Panc1 (cell line): ENCODE measurements at places on chromosomes 7 and 10. TPM values are rescaled to one million over a fixed set of nuclear protein-coding genes. Genes with fewer than 3 reads are reported as not detected.
A peak's percentile ranks its signal among the peaks of the same experiment; 100 is the strongest.

Gene GIMAP2
- total RNA-seq, result 1.5 TPM

Gene RAPGEF5
- 1.4 TPM for total RNA-seq

Gene MET
- 103 TPM for total RNA-seq

Gene GPR15LG
- 0.41 TPM for total RNA-seq

Gene RAB19
- total RNA-seq, result 0.92 TPM

Gene UNCX
- not detected for total RNA-seq

Gene NCF1
- total RNA-seq, result not detected

DNA sequence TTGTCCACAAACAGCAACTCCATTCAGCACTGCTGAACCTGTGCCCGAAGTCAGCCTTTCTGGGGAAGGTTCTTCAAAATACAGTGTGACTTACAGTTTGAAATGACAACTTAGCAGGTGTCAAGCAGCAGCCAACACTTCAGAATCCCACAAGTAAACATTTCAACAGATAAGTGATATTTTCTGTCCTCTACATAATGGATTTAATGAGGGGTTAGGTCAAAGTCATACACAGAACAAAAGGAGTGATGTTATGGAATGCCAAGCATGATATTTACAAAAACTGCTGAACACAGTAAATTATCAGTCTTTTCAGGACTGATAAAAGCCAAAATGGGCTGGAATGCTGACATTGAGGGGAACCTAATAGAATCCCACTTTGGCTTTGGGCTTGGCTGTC, 77.6 kb upstream of the JAZF1 start:
- no peak overlapping the region for H3K4me3 ChIP-seq
- DNase-seq, result no peak
- no peaks in the 10 kb centered on the region for H3K4me1 ChIP-seq
- no peaks in the 10 kb centered on the region for H3K36me3 ChIP-seq
- no peak overlapping the region for H3K27ac ChIP-seq
- peaks cover 16% of the 10 kb centered on the region for H3K27me3 ChIP-seq

GRCh38 chr7:17546592-17546991, 248.1 kb downstream of the AHR start:
- no peaks in the 10 kb centered on the region for H3K4me1 ChIP-seq
- DNase-seq, result no peak
- H3K4me3 ChIP-seq, result no peak overlapping the region
- H3K36me3 ChIP-seq, result no peaks in the 10 kb centered on the region
- no peaks in the 10 kb centered on the region for H3K27me3 ChIP-seq
- H3K27ac ChIP-seq, result no peak overlapping the region

GRCh38 chr10:49655099-49655498, 24.4 kb upstream of the C10orf53 start:
- no peaks in the 10 kb centered on the region for H3K4me1 ChIP-seq
- no peak overlapping the region for H3K27ac ChIP-seq
- no peak overlapping the region for H3K4me3 ChIP-seq

GRCh38 chr7:70595370-70595754, 536.6 kb upstream of the GALNT17 start:
- no peak for DNase-seq
- H3K36me3 ChIP-seq, result no peaks in the 10 kb centered on the region
- peaks cover 21% of the 10 kb centered on the region for H3K27me3 ChIP-seq
- H3K27ac ChIP-seq, result no peak overlapping the region
- no peak overlapping the region for H3K4me3 ChIP-seq
- H3K4me1 ChIP-seq, result 0 out of 2 replicates have a peak, but pooled peaks cover 4% of the 10 kb centered on the region

- no peaks in the 10 kb centered on the region for H3K27me3 ChIP-seq
- H3K27ac ChIP-seq, result no peak overlapping the region
- H3K4me1 ChIP-seq, result no peaks in the 10 kb centered on the region
- DNase-seq, result no peak
These were observed 467.0 kb downstream of the ADRA2A start for GRCh38 chr10:111543854-111544253.

- DNase-seq, result no peak
- H3K4me3 ChIP-seq, result no peak overlapping the region
- H3K36me3 ChIP-seq, result no peaks in the 10 kb centered on the region
- H3K27me3 ChIP-seq, result peaks cover 5% of the 10 kb centered on the region; the same call in 1 of the 2 replicates
These were observed 40.5 kb upstream of the HERPUD2 start for GRCh38 chr7:35735396-35735795.

DNA sequence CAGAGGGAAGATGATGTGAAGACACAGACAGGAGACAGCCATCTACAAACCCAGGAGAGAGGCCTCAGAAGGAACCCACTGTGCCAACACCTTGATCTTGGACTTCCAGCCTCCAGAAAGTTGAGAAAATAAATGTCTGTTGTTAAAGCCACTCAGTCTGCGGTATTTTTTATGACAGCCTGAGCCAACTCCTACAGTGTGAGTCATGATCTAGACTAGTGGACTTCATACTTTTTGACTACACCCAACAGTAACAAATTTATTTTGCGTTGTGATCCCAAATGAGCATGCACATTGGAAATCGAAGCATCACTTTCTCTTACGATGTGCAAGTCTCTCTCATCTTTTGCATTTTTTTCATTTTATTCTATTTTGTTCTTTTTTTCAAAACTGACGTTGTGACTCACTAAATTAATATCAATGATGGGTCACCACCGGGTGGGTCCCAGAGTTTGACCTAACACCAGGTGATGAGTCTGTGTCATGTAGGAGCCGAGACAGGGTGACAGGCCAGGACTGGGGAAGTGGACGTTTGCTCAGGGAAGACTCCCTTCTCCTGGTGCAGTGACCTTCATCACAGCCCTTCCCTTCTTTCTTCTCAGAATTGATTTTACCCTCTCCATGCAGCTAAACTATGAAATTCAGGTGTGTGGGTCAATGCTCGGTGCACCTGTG, 28.9 kb downstream of the PHYH start:
- no peak for DNase-seq
- H3K4me1 ChIP-seq, result no peaks in the 10 kb centered on the region
- no peaks in the 10 kb centered on the region for H3K36me3 ChIP-seq
- no peak overlapping the region for H3K4me3 ChIP-seq
- H3K27ac ChIP-seq, result no peak overlapping the region

DNA sequence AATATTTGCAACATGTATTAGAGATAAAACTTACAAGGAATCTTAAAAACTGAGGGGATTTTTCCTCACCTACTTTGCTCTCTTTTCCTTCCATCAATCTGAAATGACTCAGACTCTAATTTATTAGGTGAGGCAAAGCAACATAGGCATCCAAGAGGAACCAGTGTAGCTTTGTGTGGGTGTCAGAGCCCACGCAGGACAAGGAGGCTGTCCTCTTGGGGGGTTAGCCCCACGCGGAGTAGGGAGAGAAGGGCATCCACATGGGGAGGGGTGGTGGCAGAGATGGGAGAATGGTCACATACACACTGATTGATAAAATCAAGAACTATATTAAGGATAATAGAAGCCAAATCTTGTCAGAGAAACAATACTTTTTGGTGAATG, 33.8 kb upstream of the ARMS2 start:
- no peak overlapping the region for H3K27ac ChIP-seq

DNA sequence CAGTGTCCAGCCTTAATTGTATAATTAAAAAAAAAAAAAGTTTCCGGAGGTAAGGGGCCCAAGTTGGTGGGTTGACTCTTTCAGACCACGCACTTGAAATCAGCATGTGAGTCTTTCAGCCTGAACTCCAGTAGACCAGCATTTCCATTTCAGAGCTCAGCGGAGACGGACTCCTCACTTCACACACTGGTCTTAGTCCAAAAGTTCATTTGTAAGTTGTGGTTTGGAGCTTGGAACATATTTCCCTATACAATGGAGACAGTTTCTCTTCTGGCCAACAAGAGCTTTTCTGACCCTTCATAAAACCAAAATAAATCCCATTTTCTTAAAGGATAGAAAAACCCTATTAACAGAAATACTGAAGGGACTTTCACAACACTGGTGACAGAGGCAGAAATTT, 41.0 kb downstream of the ATXN7L1 start:
- H3K4me3 ChIP-seq, result no peak overlapping the region
- no peak for DNase-seq
- no peaks in the 10 kb centered on the region for H3K36me3 ChIP-seq
- H3K4me1 ChIP-seq, result peaks cover 35% of the 10 kb centered on the region
- no peaks in the 10 kb centered on the region for H3K27me3 ChIP-seq

- no peaks in the 10 kb centered on the region for H3K4me1 ChIP-seq
- H3K4me3 ChIP-seq, result no peak overlapping the region
- peak; percentile 58 for DNase-seq
- no peak overlapping the region for H3K27ac ChIP-seq
These were observed 194.9 kb downstream of the SUGCT start for GRCh38 chr7:40329601-40330153.

DNA sequence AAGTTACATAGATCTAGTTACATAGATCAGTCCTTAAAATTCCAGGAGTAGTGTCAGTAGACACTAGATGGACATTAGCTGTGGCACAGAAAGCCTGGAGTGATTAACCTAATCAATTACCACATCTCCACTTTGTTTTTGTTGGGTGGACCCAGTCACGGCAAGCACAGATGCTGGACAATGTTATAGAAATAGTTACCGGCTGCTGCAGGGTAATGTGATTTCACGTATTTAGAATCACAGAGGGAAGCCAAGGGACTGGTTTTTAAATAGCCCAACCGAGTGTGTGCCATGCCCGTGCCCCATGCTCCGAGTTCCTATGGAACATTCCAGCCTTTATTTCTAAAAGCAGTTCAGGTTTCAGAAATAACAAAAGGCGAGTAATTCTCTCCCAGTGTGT, 2.8 kb downstream of the LGI1 start:
- H3K4me3 ChIP-seq, result no peak overlapping the region
- no peak for DNase-seq
- no peaks in the 10 kb centered on the region; the same call in 1 of the 2 replicates for H3K27me3 ChIP-seq
- H3K4me1 ChIP-seq, result no peaks in the 10 kb centered on the region
- no peak overlapping the region for H3K27ac ChIP-seq

DNA sequence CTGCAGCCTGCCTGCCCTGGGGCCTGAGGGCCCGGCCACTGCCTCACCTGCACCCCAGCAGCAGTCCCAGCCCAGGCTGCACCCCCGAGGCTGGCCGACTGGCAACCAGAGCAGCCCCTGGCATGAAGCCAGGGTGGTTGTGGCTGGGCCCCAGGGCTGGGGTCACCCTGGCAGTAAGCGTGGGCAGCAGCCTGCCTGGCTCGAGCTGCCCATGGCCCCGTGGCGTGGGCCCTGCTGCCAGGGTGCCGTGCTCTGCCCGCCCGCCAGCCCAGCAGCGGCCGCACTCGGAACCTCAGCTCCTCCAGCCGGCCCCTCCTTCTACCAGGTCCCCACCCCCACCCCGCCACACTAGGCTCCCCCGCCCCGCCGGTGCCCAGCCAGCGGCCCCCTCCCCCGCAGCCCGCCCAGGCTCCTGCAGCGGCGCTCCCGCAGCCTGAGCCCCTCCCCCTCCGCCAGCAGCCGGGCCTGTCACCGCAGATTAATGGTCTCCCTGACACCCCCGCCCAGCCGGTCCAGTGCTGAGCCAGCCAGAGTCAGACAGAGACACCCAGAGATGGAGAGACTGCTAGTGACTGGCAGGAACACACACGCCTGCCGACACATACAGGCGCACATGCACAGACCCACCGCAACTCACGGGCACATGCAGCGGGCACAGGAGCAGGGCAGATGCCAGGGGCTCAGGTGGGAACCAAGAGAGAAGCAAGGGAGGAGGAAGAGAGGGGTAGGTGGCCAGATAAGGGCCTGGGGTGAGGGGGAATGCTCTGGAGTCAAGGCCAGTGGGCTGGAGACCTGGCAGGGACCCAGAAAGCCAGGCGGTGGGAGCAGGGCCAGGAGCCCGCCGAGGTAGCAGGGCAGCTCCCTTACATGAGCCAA, 22.4 kb downstream of the KCNH2 start:
- H3K4me1 ChIP-seq, result no peaks in the 10 kb centered on the region
- no peak overlapping the region for H3K27ac ChIP-seq
- H3K36me3 ChIP-seq, result no peaks in the 10 kb centered on the region
- no peak overlapping the region for H3K4me3 ChIP-seq
- no peaks in the 10 kb centered on the region for H3K27me3 ChIP-seq
- no peak for DNase-seq

DNA sequence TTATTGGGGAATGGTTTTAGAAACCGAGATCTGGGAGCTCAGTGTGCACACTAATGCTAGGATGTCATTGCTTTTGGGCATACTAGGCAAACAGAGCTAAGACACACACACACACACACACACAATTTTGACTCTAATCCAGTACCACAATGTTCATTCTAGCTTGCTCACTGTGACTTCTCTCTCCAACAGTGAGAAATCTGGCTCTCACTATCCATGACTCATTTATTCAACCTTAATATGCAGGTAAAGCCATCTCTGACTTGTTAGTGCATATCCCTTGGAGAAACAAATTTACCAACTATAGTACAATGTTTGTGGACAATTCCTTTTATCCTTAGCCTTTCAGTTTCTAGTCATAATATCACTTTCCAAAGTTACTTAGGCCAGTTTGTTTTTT, 5.9 kb upstream of the BMS1 start:
- no peaks in the 10 kb centered on the region for H3K4me1 ChIP-seq
- no peak overlapping the region for H3K4me3 ChIP-seq
- peaks cover 12% of the 10 kb centered on the region; the same call in 1 of the 2 replicates for H3K27me3 ChIP-seq
- DNase-seq, result no peak

DNA sequence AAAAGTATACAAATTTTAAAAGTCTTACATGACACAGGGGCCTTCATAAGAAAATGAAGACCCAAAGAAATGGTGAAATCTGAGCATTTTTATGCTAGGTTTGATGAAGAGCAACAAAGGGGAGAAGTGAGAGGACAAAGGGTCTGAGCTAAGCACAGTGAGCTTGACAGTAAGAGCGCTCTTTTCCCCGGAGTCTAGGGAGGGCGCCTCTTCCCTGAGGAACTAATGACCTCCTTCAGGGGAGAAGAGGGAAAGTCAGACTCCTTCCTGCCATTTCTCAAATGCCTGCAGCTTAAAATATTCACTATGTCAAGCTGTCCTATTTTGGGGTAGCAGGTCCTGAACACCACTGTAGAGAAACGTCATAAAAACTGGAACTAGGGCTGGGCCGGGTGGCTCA, 18.1 kb upstream of the PAXIP1 start:
- H3K27me3 ChIP-seq, result no peaks in the 10 kb centered on the region
- DNase-seq, result no peak
- no peak overlapping the region for H3K4me3 ChIP-seq

GRCh38 chr10:6737080-6737641, 157.1 kb upstream of the PRKCQ start:
- no peak overlapping the region for H3K27ac ChIP-seq
- no peak overlapping the region for H3K4me3 ChIP-seq
- DNase-seq, result no peak
- H3K27me3 ChIP-seq, result no peaks in the 10 kb centered on the region

GRCh38 chr10:68364101-68364886, 31.6 kb upstream of the PBLD start:
- peaks cover 11% of the 10 kb centered on the region for H3K36me3 ChIP-seq
- H3K27ac ChIP-seq, result no peak overlapping the region
- no peaks in the 10 kb centered on the region for H3K27me3 ChIP-seq
- H3K4me3 ChIP-seq, result no peak overlapping the region
- H3K4me1 ChIP-seq, result no peaks in the 10 kb centered on the region
- DNase-seq, result no peak
